ENCODE measurements at places on chromosomes 13 and 19.

GRCh38 chr19:20858218-20858617 is 64.8 kb upstream of the ZNF85 start:
- DNase-seq: no peak

DNA sequence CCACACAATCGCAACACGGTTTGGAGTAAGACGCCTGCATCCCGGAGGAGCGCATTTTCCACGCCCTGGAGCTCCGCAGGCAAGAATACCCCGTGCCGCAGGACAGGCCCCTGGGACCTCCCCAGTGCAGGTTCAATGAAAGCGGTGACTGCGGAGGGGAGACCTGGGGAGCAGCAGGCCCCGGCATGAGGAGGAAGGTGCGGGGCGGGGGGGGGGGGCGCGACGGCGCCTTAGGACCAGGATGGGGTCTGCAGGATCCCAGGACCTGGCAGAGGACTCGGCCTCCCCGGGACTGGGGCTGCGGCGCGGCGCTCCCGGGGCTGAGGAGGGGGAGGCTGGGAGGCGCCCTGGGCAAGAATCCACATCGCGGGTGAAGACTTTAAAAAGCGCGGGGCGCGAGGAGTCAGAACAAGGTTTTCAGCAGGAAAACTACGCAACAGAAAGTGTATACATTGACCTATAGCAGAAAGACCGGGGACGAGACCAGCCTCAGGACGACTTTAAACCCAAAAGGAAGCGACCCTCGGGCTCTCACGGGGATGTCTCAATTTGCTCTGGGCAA is 432 bp downstream of the ZNF611 start:
- no peak for DNase-seq

- DNase-seq: no peak
These were observed 27.0 kb downstream of the DNM2 start for GRCh38 chr19:10744801-10745293.

DNA sequence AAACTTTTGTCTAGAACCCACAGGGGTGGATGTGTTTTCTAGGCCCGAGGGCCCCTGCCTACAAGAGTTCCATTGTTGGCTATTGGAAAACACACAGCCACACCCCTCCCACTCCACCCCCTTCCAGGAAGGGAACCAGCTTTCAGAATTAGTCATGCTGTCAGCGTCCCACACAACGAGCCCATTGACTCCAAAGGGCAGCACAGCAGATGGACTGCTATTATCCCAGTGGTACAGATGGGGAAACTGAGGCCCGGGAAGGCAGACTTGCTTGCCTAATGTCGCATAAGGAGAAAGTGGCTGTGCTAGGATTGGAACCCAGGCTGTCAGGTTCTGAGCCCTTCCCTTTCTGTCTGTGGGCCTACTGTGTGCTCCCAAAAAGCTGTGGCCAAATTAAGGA is 8.1 kb upstream of the FXYD3 start:
- DNase-seq: no peak

DNA sequence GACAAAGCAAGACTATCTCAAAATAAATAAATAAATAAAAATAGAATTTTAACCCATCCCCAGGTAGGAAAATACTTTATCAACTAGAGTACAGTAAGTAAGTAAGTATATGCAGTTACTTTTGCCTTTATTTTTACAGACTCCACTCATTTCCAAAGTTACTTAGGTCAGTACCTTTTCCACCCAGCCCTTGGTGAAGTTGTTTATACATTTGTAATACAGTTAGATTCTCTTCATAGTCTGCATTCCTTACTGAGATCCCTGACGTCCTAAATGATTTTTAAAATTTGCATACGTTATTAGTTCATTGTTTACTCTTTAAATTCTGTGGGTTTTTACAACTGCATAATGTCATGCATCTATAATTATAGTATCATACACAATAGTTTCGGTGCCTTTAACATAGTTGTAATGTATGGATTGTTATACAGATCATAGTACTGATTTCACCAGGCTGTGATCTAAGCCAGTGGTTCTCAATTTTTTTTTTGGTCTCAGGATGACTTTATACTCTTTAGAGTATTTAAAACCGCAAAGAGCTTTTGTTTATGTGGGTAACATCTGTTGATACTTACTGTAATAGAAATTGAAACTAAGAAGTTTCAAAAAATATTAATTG is 10.4 kb downstream of the SETDB2 start:
- DNase-seq: peak; percentile 19

- DNase-seq: no peak
These were observed 8.2 kb downstream of the FOXA3 start for GRCh38 chr19:45872095-45872919.

DNA sequence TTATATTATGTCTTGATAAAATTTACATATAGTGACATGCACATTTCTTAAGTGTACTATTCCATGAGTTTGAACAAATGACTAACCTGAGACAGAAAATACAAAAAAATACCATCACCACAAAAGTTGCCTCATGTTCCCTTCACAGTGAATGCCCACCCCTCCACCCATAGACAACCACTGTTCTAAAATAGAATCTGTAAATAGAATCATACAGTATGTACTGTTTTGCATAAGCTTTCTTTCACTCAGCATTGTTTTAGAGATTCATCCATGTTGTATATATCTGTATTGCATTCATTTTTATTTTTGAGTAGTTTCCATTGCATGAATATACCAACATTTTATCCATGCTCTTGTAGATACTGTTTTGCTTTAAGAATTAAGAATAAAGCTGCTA is 23.3 kb upstream of the RBM26 start:
- no peak for DNase-seq

- peak; percentile 85 for DNase-seq
These were observed 50.5 kb upstream of the ZNF507 start for GRCh38 chr19:32294871-32295438.

DNA sequence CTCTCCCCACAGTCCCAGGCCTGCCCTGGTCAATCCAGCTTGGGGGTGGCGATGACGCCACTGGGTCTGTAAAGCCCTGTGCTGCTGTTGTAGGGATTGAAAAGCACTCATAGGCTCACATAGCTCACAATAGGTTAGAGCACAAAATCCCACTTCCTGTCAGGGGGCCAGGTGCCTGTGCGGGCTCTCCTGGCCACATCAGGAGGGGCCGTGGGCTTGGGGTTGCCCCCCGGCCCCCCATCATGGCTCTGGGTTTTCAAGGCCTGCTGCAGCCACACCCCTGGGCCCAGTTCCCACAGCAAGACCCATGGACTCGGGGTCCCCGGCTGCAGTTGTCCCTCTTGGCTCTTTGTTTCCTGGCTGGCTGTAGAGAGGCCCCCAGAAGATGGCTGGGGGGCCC is 62.9 kb downstream of the SMARCA4 start:
- DNase-seq: no peak

DNA sequence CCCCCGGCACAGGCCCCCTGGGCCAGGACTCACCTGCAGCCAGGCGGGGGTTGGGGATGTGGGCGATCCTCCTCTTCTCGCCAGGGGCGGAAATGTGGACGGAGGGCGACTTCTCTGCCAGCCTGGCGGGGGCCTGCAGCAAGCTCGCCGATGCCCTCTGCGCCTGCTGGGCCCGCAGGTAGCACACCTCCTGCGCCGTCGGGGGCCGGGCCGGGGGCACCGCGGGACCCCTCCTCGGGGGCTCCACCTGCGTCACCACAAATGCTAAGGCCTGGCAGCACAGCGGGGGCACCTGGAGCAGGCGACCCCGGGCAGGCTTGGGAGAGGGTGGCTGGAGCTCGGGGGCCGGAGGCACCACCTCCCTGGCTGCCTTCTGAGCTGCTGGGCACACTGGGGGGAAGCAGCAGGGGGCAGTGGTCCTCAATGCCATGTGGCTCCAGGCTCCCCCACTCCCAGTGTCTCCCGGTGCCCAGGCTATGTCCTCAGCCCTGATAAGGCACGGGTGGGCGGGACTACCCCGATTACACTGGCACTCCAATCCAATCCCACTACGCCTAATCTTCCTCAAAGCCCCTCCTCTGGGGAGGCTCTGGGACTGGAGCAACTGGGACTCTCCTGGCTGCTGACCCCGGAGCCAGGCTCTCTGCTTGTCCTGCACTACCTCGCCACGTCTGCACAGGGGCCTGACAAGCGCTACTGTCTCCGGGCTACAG is 11.6 kb upstream of the ATP8B3 start:
- DNase-seq: no peak

DNA sequence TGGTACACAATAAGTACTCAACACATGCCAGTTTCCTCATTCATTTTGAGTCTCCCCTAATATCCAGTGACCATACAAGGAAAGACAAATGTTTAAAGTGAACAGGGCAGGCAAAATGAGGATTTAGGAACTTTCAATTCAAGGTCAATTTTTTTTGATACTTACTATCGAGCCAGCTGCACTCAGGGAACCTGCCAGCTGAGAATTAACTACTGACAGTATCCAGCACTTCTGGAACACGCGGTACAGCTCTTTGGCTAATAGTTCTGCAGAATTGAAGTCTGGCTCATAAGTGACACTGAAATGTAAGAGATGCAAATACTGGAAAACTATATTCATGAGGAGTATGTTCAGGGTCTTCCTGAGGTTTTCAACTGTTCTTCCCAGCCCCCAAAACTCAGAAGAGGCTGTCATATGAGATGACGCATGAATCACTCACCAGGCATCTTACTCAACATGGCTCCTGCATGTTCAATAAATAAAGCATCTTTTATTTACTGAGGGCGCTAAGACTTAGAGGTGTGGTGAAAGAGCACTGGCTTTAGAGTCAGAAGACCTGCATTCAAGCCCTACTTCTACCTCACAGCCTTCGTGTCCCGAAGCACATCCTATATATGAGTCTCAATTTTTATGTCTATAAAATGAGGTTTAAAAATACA is 25.6 kb downstream of the RUBCNL start:
- no peak for DNase-seq

GRCh38 chr13:68850160-68850559 is 1257.5 kb upstream of the ATXN8OS start:
- DNase-seq: no peak

- DNase-seq: no peak
These were observed 53.9 kb downstream of the CHST8 start for GRCh38 chr19:33675501-33676124.

DNA sequence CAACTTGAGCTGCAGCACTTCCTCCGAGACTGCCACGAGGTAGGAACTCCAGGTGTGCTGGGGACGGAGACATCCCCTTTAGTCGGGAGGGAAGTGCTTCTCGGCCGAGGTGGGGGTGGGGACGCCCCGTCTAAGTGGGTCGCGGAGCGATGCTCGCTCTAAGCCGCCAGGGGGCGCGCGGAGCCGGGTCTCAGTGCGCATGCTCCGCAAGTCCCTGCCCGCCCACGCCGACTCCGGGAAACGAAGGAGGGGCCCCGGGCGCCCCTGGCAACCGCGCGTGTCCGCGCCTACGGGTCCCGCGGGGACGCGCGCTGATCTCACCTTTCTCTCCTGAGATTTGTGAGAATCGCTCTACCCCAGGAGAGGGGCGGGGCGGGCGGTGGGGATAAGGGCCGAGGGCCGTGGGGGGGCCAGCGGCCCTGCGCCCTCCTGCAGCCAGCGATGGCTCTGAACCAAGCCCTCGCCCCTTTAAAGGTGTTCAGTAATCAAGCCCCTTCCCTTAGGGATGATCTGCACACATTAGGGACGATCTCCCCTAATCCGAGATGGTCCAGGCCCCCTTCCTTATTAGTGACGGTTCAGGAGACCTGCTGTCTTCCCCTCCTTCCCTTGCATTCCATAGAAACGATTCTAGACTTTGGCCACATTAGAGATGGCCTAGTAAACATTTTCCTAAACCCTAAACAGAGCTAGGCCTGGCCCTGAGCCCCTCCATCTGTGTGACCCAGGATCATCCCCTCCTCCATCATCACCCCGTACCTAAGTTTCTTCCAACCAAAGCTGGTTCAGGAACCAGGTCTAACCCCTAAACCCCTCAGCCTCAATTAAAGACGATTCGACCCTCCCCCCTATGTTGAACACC is 47.3 kb upstream of the SHKBP1 start:
- DNase-seq: peak; percentile 68

- DNase-seq: no peak
These were observed 22.9 kb downstream of the COMP start for GRCh38 chr19:18768046-18768771.

DNA sequence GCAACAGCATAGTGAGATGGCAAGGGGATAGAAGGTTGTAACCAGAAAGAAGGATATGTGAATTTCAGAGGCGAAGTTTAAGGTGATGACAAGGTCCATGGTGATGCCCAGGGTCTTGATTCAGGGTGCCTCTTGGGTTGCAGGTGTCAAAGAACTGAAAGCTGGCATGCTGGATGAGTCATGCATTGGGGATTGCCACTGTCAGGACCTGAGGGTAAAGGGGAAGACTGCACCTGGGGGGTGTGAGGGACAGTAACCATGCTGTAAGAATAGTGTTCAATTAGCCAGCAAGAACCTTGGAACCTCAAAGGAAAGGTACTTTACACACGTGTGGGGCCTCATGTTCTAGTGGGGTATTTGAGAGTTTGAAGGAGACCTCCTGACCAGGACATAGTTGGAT is 279.6 kb downstream of the SLC7A1 start:
- no peak for DNase-seq

DNA sequence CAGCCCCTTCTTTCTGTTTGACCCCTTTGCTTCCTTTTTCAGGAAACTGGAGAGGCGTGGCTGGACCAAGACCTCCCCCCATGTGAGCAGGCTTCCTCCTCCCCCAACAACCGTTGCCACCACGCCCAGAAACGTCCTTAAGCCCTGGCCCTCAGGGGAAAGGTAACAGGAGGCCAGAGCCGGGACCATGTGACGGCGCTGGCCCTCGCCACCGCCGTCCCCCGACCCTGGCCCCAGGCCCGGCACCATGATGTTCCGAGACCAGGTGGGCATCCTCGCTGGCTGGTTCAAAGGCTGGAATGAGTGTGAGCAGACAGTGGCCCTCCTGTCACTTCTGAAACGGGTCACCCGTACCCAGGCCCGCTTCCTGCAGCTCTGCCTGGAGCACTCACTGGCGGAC is 14.4 kb downstream of the SAMD4B start:
- DNase-seq: no peak

GRCh38 chr13:113877149-113877990 is 13.5 kb upstream of the GAS6 start:
- DNase-seq: no peak

DNA sequence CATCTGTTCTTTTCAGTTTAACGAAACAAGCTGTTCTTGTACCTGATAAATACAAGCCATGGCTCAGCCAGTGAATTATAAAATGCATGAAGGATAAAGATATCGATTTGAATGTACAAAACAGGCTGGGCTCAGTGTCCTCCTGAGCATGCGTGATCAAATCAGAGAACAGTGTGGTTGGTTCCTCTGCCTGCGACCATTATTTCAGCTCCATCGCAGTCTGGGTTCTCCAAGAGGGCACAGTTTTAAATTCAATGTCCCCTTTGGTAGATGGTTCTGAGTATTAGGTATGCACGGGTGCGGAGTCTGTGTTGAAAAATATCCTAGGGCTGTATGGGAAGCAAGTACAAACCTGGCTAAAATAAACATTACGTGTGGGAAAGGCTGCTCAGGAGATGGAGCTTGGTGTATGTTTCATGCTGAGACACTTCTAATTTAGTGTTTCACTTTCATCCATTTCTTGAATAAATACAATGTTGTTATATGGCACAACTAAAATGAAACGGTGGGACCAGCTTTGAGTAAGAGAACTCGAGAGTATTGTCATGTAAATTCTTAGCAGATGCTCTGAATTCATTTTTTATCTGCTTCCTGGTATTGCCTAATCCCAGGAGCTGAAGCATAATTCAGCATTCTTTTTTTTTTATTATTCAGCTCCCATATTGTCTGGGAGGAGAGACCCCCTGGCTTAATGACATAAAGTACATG is 458.7 kb downstream of the MYO16 start:
- DNase-seq: no peak

GRCh38 chr19:55161571-55162322 is 4.2 kb upstream of the TNNI3 start:
- DNase-seq: no peak

- DNase-seq: peak; percentile 96
These were observed at the start of gene MYCBP2 for GRCh38 chr13:77326905-77327604. MYCBP2 (minus strand) TSS chr13:77327094; CDS start chr13:77326775, 319 bp downstream.
